ENCODE measurements at places on chromosomes 4 and X.

- no peak for DNase-seq
Observed at GRCh38 chr4:113675731-113676697, 85.5 kb downstream of the CAMK2D start.

DNA sequence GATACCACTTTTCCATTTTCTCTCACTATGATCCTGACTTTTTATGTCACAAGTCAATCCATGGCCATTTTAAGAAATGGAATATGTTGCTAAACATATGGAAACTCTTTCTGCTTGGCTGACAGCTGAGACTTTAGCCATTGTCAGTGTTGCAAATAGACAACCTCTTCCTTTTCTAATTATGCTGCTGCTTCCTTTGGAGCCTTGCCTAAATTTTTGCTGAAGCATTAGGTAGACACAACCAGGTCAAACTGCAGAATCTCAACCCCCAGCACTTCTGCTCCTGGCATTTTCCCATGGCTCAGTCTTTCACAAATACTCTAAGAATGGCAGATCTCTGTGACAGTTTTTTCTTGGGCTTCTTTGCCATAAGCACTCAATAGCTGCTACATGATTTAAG, 543.3 kb downstream of the GRID2 start:
- no peak for DNase-seq

- peak; percentile 34 for DNase-seq
Observed at GRCh38 chr4:153916273-153916755, 127.4 kb upstream of the SFRP2 start.

GRCh38 chr4:122912810-122913575, 9.4 kb downstream of the NUDT6 start:
- DNase-seq = no peak

- no peak for DNase-seq
Observed at GRCh38 chr4:149795256-149795655, 20.4 kb downstream of the IQCM start.

DNA sequence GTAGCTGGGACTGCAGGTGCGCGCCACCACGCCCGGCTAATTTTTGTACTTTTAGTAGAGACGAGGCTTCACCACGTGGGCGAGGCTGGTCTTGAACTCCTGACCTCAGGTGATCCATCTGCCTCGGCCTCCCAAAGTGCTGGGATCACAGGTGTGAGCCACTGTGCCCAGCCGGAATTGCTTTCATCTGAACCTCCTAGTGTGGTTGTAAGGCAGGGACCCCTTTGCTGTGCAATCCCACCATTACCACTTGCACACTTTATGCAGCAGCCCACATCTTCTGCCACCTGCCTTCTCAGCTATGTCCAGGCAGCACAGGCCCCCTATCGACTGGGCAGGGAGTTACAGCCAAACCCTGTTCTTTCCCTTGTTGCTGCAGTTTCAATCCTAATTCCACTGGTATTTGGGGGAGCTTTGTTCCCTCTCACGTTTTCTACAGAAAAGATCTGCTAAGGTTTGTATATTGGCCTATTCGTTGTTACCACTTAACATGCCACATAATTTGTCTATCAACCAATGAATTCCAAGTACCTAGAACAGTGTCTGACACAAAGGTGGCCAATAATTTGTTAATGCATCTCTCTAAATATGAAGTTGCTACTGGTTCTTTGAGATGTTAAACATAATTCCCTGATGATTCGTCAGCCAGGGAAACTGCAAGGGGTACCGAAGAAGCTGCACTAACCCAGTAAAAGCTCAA, 6.5 kb downstream of the RPL39 start:
- DNase-seq = no peak

GRCh38 chr4:154511981-154512380, 20.4 kb upstream of the DCHS2 start:
- DNase-seq = no peak

DNA sequence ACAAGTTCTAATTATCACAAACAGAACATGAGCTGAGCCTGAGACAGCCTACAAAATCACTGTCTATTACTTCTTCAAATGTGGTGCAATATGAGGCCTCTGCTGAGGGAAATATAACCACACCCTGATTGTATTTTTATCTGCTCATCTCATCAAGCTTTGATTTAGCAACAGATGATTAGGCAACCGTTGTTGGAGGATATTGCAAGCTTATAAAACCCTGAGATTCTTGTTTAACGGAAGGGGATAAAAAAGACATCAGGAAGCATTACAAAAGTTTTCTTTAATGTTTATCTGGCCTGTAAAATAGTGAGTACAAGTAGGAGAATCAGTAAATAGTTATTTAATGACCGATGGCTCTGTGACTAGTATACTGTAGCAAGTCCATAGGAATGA, 108.5 kb downstream of the ZNF330 start:
- no peak for DNase-seq

GRCh38 chrX:151206871-151207270, 30.5 kb downstream of the GPR50 start:
- DNase-seq = no peak

DNA sequence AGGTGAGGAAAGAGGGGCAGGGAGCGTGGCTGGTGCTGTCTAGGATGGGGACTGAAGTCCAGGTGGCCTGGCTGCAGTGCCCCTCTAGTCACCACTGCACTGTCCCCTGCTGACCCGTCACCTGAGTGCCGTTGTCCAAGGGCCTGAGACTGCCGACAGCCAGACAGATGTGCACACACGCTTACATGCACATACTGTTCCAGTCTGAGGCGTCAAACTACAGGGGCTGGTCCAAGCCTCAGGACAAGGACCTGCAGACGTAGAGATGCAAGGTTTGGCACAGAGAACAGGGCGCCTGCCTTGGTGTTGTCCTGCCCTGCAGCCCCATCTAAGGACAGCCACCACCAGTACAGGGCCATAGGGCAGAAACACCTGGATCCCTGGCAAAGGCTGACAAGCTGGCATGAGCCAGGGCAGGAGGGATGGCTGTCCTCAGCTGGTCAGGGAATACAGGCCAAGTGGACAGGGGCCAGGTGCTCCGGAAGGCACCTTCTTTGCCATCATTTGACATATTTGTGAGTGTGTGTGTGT, 1.7 kb downstream of the SLC2A9 start:
- DNase-seq = no peak

DNA sequence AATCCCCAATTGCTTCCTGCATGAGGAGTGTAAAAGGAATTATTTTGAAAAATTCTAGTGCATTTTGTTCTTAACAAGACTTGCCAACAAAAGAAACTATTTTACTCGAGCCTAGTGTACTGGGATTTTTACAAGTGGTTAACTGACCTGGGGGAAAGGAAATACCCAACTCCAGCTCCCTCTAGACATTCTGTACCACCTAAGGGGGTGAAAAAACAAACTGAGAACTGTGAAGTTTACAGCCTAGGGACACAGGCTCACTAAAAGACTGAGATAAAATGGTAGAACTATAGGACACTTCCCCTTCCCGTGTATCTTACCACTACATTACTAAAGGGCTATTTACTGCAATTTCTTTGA, 2.6 kb upstream of the ADH5 start:
- DNase-seq = no peak

DNA sequence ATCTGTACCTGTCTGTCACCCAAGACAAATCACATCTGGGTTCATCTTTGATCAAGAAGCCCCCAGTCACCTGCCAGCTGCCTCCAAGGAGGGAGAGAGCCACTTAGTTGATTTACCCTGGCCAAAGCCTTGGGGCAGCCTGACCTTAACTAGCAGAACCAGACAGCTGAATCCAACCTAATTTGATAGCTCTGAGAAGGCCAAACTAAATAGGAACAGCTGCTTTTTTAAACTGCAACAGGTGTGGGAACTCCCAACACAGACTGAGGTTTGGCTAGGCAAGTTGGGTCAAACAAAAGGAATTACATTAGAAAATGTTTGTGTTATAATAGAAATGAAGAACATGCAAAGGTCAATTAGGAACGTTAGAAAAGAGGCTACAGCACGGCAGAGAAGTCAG, 375.7 kb downstream of the NLGN4X start:
- DNase-seq = no peak

GRCh38 chr4:104630272-104630671, 135.6 kb upstream of the CXXC4 start:
- DNase-seq = no peak

DNA sequence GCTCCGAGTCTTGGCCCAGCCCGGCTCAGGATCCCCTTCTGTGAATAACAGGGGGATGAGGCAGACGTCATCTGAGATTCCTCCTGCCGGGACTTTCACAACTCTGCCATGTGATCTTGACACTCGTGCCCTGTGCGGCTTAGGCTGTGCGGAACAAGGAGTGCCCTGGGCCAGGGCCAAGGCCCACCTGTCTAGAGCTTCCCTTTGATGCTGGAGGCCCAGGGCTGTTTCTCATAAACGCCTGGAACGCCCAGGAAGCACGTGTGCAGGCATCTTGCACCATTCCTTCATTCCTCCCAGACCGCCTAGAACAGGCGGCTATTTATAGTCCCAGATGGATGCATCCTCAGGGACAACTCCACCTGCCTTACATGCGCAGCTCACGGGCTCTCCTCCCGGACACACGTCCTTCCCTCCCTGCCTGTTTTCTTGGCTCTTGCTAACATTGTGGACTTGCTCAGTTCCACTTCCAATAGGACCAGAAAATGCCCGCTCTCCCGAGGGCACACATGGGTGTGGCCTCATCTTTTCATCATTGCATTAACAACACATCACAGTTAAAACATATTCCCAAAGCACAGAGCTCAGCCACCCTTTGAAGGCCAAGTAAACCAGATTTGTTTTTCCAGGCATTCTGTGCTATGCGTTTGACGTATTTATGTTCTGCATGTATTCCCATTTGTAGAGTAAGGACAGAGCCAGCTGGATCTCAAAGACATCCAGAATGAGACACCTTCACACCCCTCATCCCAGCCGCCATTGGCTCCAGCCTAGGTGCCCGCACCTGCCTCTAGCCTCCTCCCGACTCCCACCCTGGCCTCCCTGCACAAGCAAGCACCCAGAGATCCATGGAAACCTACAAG, 57.2 kb downstream of the ABLIM2 start:
- DNase-seq = peak; percentile 90

GRCh38 chrX:149487292-149487691, 17.8 kb downstream of the IDS start:
- no peak for DNase-seq

DNA sequence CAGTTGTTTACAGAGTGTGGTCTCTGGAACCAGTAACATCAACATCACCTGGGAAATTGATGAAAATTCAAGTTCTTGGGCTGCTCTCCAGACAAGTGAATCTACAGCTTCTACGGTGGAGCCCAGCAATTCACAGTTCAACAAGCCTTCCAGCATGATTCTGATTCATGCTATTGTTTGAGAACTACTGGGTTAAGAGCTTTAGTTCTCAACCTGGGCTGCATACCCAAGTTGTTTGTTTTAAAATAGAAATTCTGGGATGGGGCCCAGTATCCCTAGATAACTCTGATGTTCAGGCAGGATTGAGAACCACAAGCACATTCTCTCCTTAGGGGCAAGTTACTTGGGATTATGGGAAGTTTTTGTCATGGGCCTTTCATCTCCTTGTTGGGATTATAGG, 37.9 kb upstream of the PGK1 start:
- no peak for DNase-seq

GRCh38 chr4:86927843-86928395, 6.9 kb upstream of the AFF1 start:
- DNase-seq = no peak

GRCh38 chrX:39144956-39145355, 343.7 kb downstream of the MID1IP1 start:
- DNase-seq = no peak

GRCh38 chrX:17007134-17007768, 60.8 kb downstream of the REPS2 start:
- peak; percentile 12 for DNase-seq

GRCh38 chr4:182306792-182307507, 63.7 kb downstream of the TENM3 start:
- DNase-seq = peak; percentile 32

DNA sequence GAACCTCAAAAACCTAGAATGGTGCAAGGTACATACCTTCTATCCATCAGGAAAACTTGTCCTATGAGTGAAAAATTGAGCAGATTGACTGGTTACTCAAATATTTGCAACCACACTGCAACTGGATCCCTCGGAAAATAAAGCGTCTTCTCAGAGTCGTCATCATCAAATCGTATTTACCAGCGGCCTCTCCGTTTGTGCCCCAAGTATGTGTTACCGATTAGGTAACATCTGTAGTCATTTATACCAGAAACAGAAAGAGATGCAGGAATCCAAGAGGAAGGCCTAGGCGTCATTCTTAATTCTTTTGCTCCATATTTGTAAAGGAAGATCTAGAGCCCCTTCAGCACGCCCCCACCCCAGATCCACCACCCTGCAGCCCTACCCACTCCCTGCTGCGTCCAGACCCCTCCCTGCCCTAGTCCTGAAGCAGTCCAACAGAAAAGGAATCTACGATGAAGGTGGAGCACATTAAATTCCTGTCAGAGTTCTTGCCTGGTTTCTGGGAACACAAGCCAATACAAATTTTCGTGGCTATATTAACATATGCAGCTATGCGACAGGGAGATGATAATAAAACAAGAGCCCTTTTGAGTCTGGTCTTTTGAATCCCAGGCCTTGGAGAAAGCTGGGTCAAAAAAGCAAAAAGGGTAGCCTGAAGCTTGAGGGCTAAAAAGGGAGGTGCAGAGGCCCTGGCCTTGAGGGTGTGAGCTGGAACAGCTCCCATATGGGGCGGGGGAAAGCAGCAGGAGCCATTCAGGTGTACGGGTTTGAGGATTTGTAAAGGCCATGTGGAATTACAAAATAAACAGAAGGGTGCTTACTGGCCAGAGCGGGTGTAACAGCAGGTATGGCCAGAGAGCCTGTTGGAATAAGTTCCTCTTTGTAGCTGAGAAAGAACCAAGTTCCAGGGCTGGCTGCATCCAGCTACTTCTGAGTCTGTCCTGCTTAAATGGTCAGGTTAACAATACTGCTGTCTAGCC, 77.0 kb downstream of the ZNF827 start:
- no peak for DNase-seq

DNA sequence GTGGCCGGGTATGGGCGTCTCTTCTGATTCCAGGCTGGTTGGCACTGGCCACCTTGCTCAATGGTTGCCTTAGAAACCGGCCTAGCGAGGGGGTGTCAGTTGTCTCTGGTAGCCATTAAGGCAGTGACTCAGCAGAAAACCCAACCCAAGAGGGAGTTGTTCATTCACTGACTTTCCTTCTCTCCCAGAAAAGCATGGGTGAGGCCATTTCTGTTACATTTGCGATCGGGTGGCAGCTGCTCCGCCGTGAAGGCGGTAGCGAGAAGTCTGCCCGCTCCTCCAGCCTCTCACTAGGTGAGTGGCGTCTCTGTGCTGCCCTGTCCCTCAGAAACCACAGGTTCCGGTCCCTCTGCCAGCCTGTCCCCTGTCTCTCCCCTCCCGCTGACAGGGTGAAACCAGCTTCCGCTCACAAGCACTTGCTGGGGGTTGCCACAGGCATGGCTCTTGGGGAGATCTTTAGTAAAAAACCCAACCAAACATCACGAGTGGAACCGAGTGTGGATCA, 17.4 kb downstream of the IRAK1 start:
- DNase-seq = peak; percentile 71

- no peak for DNase-seq
Observed at GRCh38 chr4:183770906-183771305, 111.8 kb downstream of the TRAPPC11 start.

DNA sequence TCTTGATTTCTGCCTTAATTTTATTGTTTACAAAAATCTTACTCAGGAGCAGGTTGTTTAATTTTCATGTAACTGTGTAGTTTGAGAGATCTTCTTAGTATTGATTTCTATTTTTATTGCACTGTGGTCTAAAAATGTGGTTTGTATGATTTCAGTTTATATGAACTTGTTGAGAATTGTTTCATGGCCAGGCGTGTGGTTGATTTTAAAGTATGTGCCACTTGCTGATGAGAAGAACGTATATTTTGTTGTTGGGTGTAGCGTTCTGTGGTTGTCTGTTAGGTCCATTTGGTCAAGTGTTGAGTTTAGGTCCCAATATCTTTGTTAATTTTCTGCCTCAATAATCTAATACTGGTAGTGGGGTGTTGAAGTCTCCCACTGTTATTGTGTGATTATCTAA, 996.8 kb downstream of the PCDH19 start:
- DNase-seq = no peak

Measured in SW480 (cell line).